ENCODE measurements at places on chromosomes 6 and 20.

DNA sequence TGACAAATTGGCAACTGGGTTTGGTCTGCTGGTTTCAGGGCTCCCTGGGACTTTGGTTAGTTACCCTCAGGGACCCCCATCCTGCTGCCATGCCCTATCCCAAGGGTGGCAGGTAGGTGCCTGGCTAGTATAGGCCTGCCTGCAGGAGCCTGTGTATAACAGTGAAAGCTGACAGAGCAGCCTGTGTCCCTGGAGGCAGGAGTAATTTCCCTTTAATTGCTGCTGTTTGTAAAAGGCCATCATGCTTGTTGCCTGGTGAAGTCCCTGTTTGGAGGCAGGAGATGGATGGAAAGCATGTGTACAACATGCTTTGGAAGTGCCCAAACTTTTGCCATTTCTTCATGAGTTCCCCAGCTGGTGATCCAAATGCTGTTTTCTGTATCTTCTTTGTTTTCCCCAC lies 30.1 kb downstream of the CMTR1 start:
- no peak for DNase-seq

GRCh38 chr6:116577486-116577885 lies 6.2 kb downstream of the RWDD1 start:
- no peak for DNase-seq

GRCh38 chr20:60086821-60087562 lies 128.8 kb downstream of the CDH26 start:
- no peak for DNase-seq

GRCh38 chr6:89387516-89388201 lies 24.4 kb downstream of the RRAGD start:
- DNase-seq, result no peak

GRCh38 chr20:53149148-53149889 lies 177.2 kb downstream of the TSHZ2 start:
- DNase-seq, result no peak

Measured in NCI-H226 (cell line).